T-helper 22 cell (primary cell): ENCODE measurements at places on chromosomes 7 and 10.

DNA sequence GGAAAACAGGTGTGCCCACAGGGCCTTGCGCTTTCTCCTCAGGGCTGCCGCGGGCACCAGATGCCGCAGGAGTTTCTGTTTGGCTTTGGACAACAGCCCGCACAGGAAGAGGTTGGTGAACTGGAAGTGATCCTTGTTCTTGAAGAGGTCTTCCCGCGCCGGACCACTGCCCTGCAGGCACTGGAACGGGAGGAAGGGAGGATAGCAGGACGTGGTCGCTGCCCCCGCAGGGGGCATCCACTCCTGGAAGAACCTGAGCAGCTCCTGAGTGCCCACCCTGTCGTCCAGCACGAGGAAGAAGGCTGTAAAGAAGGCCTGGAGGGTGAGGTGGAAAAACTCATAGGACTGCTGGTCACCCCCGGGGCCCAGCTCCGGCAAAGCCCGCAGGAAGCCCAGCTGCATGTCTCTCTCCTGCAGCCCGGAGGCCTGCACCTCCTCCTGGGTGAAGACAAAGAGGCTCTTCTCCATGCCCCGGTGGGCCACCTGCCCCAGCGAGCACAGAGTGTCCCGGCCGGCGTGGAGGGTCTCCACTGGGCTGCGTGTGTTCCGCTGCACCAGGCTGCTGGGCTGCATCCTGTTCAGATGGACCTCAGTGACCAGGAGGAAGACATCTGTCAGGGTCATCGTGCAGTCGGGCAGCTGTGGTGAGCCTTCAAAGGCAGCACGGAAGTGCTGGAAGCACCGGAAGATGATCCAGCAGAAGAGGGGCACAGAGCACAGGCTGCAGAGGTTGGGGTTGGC lies 26.9 kb downstream of the NOD1 start:
- DNase-seq = no peak

- no peak for DNase-seq
Measured at GRCh38 chr7:116591202-116592040, 66.6 kb downstream of the CAV1 start.

DNA sequence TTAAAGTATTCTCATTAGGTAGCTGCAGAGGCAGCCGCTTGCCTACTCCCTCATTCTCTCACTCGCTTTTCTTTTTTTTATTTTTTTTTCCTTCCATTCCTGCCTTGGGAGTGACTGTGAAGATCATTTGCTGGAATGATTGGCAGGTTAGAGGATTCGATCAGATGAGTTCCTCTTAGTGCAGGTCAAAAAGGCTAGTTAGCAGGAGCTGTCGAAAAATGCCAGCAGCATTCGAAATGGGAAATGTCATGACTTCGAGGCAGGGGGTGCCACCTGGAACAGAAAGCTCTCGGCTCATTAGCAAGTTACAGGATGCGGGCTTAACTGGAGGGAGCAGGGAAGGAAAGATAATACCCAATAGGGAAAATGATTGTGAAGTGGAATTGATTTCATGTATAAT lies 137.5 kb upstream of the FZD1 start:
- DNase-seq = no peak

DNA sequence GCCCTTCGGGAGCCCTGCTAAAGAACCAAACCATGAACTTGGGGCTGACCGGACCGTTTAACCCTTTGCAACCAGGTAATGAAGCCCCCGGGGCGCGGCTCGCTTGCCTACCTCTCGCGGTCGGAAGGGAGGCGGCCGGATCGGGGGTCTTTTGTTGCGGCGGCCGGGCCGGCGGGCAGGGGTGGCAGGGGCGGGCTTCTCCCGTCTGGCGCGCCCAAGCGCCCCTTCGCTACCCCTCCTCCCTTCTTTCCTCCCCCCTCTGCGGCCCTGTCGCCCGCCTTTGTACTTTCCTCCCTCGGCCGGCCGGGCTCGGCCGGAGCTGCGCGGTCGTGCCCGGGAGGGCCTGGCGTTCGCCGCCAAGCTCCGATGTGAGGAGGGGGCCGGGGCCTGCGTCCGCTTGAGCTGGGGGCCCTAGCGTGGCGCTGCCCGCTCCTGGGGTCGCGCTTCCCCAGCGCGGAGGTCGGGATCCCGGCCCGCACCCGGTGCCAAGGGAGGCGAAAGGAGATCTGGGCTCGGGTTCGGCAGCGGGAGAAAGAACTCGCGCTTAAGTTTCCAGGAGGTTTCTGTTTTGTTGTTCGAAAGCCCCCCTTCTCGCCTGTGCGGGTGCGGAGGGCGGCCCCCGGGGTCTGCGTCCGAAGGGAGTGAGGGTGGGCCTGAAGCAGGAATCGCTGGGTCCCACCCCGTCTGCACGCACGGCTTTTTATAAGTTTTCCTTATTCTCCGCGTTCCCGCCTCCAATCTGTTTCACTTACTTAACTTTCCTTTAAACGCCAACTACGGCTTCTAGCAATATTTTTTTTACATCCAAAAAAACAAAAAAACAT lies 436.8 kb upstream of the GALNT17 start:
- DNase-seq = no peak

DNA sequence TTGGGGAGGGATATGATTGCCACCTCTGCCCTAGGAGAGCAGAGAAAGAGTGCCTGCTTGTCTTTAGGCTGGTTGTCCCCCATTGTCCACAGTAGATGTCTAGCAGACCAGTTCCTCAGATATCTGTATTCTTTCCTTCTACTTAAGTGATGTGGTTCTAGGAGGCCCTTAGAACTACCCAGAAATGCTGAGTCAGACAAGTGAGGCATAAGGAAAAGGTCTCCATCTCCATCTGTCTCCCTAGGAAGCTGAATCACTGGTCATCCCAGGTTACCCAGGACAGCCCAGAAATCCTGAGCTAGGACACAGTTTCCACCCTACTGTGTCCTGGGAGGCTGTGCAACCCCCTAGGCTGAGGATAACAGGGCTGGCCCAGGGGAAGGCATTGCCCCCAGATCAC lies 93.4 kb upstream of the INHBA start:
- DNase-seq = no peak

DNA sequence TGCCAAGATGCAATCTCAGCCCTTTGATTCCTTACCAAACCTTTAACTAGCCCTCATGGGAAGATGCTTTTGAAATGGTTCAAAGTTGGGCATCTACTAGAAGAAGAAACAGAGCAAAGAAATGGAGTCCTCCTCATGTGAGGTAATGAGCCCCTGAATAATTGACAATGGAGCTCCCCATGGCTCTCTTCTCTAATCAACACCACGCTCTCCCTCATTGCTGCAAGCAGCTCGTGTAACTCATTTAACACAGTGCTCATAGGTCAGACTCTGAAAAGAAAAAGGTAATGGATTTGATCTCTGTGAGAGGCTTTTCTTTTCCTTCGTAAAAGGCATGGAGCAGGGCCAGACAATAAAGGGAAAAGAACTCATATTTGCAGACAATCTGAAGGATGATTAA lies 312.8 kb downstream of the PHTF2 start:
- DNase-seq = no peak

- no peak for DNase-seq
Measured at GRCh38 chr10:124095096-124095495, 1.7 kb upstream of the CHST15 start.

DNA sequence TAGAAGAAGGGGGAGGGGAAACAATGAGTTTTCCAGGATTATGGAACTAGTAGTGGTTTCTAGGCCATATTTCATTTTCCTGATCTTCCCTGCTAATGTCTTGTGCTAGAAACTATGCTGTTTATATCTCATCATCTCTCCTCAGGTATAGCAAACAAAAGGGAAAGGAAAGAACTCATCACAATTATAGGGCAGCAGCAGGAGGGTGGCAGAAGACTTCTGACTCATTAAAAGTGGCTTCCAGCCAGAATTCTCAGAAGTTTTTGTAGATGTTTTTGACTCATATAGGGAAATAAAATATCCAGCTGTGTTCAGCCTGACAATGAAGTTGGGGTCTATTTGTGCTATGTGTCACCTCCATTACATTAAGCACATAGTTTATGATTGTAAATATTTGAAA lies 6.5 kb downstream of the AHR start:
- no peak for DNase-seq

GRCh38 chr7:28395831-28396230 lies 16.5 kb upstream of the CREB5 start:
- DNase-seq = no peak

- DNase-seq = no peak
Measured at GRCh38 chr7:36127075-36127740, 25.8 kb upstream of the EEPD1 start.

DNA sequence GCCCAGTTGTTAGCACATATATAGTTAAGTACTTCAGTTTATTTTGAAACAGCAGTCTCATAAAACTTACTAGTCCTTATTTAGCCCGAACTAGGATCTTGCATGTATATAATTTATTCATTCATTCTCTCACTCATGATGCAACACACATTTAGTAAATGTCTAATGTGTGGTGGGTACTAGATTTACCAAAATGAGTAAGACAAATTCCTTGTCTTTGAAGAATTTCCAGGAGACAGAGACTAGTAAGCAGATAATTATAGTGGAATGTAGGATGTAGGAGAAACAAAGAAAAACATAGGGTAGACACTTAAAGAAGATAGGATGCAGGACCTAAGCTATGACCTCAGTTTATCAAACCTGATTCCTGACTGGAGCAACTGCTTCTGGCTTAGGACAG lies 120.2 kb upstream of the AMPH start:
- DNase-seq = no peak

- DNase-seq = no peak
Measured at GRCh38 chr7:158255558-158255957, 332.1 kb downstream of the PTPRN2 start.

- no peak for DNase-seq
Measured at GRCh38 chr7:27148031-27148755, 619 bp upstream of the HOXA6 start.

GRCh38 chr7:151856098-151856497 lies 20.8 kb downstream of the PRKAG2 start:
- no peak for DNase-seq

- DNase-seq = no peak
Measured at GRCh38 chr7:81776161-81776560, 6.3 kb upstream of the HGF start.

DNA sequence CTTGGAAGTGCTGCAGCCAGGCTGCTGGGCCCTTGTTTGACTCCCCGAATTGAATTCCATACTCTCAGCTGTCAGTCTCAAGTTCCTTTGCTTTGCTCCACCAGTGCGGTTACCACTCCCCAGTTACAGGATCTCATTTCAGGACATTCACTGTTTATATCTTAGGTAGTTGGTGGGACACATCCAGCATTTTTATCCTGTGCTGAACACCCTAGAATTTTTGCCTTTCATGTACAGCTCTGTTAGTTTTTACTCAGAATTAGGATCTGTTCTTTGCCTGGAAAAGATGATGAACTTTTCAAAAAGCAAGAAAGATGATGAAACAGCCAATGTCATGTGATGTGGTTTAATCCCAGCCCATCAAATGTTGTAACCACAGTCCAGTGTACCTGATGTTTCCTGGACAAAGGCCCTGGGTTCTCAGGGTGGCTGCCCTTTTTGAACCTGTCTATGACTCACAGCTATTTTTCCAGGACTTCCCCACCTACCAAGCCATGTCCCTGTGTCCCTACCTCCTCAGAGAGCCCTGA lies 149.7 kb downstream of the NOC3L start:
- DNase-seq = no peak

DNA sequence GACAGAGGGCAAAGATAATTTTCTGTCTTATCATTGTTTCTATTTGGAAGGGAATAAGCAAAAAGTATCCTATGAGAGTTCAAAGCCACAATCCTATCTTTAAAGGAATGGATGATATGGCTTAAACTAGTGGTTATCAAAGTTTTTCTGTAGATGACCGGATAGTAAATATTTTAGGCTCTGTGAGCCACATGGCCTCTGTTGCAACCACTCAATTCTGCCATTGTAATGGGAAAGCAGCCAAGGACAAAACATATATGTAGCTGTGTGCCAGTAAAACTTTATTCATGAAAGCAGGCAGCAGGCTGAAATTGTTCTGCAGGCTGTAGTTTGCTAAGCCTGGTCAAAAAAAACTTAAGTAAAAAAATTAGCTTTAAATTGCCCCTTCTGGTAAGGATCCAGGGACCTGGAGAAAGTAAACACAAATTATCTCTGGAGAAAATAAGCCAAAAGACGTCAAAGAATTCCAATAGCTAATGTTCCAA lies 73.3 kb downstream of the THSD7A start:
- DNase-seq = no peak

DNA sequence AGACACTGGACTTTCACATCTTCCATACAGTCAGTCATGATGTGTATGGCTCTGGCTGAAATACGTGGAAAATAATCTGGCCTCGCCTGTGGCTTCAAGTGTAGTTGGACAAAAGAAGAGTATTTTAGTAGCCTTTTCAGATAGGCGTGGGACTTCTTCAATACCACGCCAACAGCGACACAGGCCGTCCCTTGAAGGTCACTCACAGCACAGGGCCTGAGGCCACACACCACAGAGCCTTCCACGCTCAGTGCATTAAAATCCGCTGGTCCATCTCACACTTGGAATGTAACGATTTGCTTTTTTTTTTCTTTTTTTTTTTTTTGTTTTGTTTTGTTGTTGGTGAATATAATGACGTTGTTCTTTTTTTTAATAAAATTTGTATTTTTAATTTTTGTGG lies 51.8 kb upstream of the SUN1 start:
- no peak for DNase-seq

DNA sequence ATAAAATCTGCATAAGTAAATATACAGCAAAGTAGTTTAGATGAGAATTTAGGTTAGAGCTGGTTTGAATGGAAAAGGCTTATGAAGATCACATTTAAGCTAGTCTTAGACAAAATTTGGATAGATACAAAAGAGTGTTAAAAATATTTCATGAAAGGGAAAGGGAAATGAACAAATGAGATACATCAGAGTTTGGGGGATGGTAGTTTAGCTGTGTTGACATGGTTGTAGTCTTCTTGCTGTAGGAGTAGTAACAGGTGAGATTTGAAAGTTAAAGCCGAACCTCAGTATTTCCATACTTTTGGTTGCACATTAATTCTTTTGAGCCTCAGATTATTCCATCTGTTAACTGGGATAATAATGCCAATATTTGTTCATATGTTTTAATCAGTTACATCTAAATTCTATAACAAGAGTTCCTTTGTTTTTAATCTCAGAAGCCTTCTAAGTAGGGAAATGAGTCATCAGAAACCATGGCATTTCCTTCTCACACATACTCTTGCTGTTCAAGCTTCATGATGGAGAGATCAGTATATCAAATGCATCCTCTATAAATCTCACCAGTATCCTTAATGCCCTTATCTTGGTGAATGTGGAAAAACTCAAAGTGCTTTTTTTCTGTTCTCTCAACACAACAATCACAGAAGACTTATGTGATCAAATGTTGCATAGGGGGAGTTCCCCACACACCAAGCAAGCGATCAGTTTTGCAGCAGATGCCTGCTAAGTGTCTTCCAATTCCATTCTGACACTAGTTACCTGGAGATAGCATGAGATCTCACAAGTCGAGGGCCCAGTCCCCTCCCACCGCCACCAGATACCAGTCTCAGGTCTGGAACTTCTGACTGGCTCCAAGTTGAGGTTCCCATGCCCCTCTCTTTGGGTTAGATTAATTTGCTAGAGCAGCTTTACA lies 84.7 kb downstream of the MAPK8 start:
- no peak for DNase-seq

- no peak for DNase-seq
Measured at GRCh38 chr10:27724287-27724686, 21.3 kb downstream of the MKX start.

GRCh38 chr10:79381804-79382221 lies 34.5 kb downstream of the PPIF start:
- DNase-seq = no peak
